ENCODE measurements at places on chromosomes 2 and 18.
A peak's percentile ranks its signal among the peaks of the same experiment; 100 is the strongest.

- no peak for DNase-seq
Measured at GRCh38 chr2:219672406-219672805, 45.0 kb downstream of the SLC4A3 start.

DNA sequence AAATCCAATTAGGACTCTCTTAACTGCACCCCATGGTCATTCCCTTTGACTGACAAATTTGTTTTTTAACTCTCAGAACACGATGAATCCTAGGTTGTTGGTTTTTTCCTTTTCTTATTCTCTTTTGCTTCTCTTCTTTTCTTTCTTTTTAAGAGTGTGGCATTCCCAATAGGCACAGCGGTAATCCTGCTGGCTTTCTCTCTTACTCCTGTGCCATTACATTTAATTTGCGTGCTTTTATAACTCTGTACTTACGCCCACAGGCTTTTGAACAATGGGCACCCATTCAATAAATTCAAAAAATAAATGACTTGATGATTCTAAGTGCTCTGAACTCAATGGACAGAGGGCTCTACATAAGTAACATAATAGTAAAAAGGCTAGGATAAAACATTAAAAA, 189.0 kb upstream of the SMAD7 start:
- no peak for DNase-seq

DNA sequence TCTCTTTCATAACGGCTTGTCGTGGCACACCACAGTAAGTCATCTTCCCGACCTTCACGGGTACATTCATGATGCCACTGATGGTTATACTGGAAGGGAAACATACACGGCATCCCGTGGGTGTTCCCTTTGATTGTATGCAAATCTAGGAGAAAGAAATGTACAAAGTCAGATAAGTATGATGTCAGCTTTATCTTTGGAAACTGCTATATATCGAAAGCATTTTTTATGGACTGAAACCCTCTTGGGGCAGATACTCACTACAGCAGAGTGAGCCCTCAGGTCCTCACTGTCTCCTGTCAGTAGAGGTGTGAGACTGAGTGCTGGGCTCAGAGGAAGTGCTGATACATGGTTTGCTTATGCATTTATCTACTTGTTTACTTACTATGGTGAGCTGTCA, 20.4 kb downstream of the PLA2R1 start:
- DNase-seq = no peak

GRCh38 chr2:23593752-23594459, 208.9 kb downstream of the KLHL29 start:
- DNase-seq = no peak

DNA sequence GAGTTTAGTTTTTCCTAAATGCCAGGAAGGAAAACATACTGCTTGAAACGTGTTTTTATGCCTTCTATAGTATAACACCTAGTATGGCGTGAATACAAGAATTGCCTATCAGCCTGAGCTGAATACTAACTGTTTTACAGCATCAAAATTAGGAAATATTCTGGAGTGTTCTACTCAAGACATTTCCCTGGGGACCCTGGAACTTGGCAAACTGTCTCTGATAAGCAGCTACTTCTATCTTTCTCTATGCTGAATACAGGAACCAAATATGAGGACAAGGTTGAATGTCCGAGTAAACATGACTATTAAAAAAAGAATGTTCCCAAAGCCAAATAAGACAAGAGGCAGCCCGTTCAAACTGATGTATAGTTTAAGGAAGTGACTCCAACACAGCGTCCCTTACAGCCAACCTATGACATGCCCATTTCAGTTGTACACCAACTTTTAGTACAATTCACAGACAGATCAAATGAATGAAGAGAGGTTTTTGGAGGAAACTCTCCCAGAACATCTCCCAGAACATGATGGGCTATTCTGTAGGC, 951.3 kb upstream of the ACVR2A start:
- DNase-seq = no peak

DNA sequence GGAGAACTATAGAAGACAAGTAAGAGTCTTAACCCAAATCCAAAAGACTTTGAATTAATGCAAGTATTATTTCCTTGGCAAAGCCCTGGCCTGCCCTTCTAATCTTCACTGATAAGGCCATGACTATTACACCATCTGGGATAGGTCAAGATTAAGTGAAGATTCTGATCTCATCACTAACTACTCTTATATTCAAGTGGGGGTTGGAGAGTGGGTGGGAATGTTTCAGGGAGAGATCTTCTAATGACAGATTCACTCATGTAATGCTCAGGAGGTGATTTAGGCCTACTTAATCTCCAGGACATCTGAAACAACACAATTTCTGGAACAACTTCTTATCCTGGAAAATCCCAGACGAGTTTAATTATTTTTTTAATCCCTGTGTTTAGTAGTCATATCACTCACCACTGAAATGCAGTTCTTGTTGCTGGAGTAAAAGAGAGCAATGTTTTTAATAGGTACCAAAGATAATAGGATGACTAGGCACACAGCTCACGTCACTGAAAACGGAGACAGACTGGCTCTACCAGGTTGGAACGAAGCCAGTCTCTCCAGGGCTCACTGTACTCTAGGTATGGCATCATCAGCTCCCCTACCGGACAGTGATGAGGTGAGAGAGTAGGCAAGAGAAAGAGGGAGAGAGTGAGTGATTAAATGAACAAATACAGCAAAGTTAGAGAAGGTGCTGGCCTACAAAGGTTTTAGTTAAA, 133.1 kb downstream of the NCKAP5 start:
- DNase-seq = no peak

GRCh38 chr2:109138449-109138848, 9.4 kb downstream of the SH3RF3 start:
- DNase-seq = no peak

DNA sequence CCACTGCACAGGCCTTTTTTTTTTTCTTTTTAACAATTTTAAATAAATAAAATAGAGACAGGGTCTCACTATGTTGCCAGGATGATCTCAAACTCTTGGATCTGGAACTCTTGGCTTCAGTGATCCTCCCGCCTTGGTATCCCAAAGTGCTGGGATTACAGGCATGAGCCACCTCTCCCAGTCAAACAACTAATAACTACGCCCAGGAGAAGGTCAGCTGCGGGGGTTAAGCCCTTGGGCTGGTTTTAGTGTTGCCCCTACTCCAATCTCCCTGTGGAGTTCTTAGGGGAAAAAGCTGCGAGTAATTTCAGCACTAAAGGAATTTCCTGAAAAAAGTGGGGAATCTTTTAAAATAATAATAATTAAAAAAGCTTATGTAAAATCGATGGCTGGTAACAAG, 96.4 kb upstream of the XPO1 start:
- DNase-seq = no peak

GRCh38 chr2:153739394-153739793, 132.3 kb upstream of the GALNT13 start:
- DNase-seq = no peak

DNA sequence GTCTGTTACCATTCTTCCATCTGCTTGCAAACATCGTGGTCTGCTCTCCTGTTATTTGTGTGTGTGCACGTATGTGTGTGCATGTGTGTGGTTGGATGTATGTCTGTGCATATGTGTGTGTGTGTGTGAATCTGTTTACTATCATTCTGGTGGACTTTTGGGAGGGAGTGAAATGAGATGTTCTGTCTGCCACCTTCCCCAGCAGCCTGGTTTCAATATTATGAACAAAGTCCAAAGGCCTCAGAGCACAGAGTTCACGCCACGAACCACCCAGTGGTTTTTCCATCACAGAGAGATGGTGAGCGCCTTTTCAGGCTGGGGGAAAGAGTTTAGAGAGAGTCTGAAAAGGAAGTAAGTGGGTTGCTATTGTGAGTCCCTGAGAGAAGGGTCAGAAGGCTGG, 67.1 kb upstream of the YWHAQ start:
- DNase-seq = no peak

- DNase-seq = no peak
Measured at GRCh38 chr2:19480673-19481072, 122.2 kb upstream of the OSR1 start.

- DNase-seq = no peak
Measured at GRCh38 chr2:219025637-219026585, 15.4 kb downstream of the CFAP65 start.

- DNase-seq = no peak
Measured at GRCh38 chr2:218832081-218832480, 478 bp upstream of the PRKAG3 start.

- peak; percentile 10 for DNase-seq
Measured at GRCh38 chr2:239162141-239162821, 238.5 kb downstream of the HDAC4 start.

- no peak for DNase-seq
Measured at GRCh38 chr2:207662203-207662602, 37.0 kb upstream of the METTL21A start.

DNA sequence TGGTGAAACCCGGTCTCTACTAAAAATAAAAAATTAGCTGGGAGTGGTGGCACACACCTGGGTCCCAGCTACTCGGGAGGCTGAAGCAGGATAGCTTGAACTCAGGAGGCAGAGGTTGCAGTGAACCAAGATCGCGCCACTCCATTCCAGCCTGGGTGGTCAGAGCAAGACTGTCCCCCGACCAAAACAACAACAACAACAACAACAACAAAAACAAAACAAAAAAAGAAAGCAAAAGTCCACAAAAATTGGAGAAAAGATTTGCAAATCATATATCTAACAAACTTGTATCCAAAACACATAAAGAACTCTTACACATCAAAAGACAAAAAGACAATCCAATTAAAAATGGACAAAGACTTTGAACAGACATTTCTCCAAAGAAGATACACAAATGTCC, 10.4 kb downstream of the PPM1G start:
- no peak for DNase-seq

DNA sequence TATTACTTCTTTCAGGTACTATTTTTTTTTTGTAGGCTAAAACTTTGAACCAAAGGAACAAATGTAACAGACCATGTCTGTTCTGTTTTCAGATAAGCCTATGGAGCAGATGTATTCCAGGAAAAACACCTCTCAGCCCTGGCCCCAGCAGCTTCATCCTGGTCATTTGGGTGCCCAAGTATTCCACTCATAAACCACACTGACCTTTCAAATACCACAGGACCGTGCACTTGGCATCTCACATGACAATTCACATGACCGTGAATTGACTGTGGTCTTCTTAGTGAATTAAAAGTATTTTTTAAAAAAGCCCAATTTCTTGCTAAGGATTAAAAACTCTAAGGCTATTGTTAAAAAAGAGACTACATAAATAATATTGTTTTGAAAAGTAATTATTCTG, 50.2 kb downstream of the SMIM21 start:
- no peak for DNase-seq

DNA sequence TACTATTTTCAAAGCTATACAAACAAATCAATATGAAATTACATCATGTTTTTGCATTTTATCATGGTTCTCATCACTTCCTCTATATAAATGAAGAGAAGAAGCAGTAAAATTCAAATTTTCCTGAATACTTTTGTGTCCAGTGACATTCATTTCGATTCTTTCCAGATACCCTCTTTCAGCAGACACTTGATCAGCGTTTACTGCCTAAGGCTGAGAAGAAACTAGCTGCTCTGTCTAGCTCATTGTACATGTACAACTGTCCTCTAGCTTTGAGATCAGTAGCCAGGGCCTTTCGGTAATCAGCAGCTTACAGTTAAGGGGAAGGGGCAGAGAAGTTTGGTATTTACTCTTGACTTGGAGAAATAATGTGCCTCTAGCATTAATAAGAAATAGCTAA, 4.8 kb downstream of the VRK2 start:
- no peak for DNase-seq

DNA sequence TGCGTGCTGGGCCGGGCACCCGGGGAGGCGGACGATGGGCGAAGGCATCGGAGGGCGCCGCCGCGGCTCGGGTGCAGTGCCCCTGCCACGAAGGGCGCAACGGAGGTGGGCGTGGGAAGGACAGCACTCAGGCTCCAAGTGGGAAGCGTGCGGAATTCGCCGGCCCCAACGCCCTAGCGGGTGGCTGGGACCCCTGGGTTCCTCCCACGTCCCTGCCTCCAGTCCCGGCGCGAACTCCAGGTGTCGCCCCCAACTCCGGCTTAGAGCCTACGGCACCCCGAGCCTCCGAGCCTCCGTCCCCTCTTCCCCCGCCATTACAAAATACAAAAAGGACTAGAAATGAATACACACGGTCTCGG, 1.3 kb downstream of the CYP27C1 start:
- no peak for DNase-seq

- DNase-seq = no peak
Measured at GRCh38 chr2:66775730-66776422, 341.0 kb downstream of the MEIS1 start.

DNA sequence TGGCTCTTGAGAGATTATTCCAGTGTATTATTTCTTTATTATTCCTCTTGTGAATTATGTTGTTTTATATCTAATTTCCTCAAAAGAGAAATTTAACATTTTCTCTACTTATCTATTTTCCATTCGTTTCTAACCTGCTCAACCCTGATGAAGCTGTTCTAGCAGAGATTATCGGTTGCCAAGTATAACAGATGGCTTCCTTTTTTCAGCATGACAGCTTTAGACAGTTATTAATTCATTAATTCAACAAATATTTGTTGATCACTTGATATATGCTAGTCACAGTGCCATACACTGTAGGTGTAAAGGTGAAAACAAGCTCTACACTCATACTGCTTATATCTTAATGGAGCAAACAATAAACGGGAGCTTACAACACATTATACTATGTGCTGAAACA, 137.9 kb upstream of the UBE2E3 start:
- DNase-seq = no peak

DNA sequence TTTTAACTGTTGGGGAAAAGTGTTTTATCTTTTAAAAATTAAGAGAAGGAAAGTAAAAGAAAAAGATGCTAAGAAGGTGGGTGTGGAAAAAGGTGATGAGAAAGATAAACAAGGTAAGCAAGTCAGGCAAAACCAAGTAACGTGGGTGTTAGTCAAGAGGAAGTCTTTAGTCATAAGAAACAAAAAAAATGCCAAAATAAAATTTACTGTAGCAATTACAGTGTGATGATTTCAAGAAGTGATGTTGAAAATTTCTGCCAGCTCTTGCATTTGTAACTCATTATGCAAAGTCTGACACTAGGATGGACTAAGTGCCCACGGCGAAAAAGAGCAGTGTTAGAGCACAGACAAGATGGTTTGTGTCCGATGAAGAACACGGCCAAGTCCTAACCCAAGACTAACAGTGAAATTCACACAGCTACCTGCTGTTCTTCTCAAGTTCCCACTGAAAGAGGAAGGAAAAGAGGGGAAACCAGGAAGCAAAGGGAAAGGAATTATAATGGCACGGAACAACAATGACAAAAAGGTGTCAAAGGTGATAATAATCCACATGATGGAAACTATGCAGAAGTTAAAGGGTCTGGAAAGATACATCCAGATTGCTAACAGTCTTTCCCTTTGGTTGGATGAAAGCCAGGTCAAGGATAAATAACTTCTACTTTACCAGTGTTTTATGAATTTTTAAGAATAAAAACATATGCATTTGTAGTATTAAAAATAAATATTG, 34.1 kb downstream of the NOL10 start:
- no peak for DNase-seq

GRCh38 chr2:188202777-188203176, 88.9 kb upstream of the GULP1 start:
- DNase-seq = no peak

- DNase-seq = no peak
Measured at GRCh38 chr18:55239740-55240139, 280.5 kb upstream of the CCDC68 start.

- DNase-seq = no peak
Measured at GRCh38 chr2:176852667-176853066, 359.9 kb upstream of the HNRNPA3 start.
